ENCODE measurements at places on chromosomes 1 and 21.
A peak's percentile ranks its signal among the peaks of the same experiment; 100 is the strongest.

DNA sequence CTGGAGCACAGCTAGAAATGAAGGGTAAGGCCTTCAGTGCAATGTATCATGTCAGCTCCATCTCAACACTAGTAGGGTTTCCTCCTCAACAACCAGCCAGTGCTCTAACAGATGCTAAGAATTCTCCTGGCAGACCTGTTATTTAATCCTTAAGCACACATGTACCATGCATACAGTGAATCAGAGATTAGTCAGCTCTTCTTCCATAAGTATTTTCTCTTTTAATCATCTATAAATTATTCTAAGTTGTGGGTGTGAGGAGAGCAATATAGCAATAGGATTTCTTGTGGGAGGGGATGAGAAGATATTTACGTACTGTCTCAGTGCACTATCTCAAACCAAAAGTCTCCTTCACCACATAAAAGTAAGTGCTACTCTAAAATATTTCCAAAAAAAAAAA lies 95.3 kb downstream of the COP1 start:
- H3K36me3 ChIP-seq = peaks cover 15% of the 10 kb centered on the region
- no peak overlapping the region for H3K27ac ChIP-seq
- H3K4me3 ChIP-seq = no peak overlapping the region
- H3K27me3 ChIP-seq = no peaks in the 10 kb centered on the region

GRCh38 chr1:44854970-44855369 lies 11.9 kb upstream of the PTCH2 start:
- no peaks in the 10 kb centered on the region for H3K36me3 ChIP-seq
- no peak overlapping the region for H3K4me3 ChIP-seq
- DNase-seq = no peak

GRCh38 chr1:231039161-231040018 lies 664 bp downstream of the FAM89A start:
- H3K27me3 ChIP-seq = no peaks in the 10 kb centered on the region
- no peaks in the 10 kb centered on the region for H3K4me1 ChIP-seq
- H3K27ac ChIP-seq = peak overlapping the region; percentile 25
- DNase-seq = peak; percentile 19

GRCh38 chr1:151047925-151048644 lies 534 bp downstream of the C1orf56 start:
- peak overlapping the region; percentile 90 for H3K27ac ChIP-seq
- peak overlapping the region; percentile 74 for H3K4me3 ChIP-seq
- peak; percentile 84 for DNase-seq
- H3K4me1 ChIP-seq = peaks cover 4% of the 10 kb centered on the region
- H3K27me3 ChIP-seq = no peaks in the 10 kb centered on the region

Data from Peyer's patch (tissue), 4 donors.